ENCODE measurements at places on chromosomes 13 and 19.
A peak's percentile ranks its signal among the peaks of the same experiment; 100 is the strongest.

- no peak overlapping the region for H3K4me3 ChIP-seq
- H3K27ac ChIP-seq = no peak overlapping the region
- DNase-seq = no peak
- no peaks in the 10 kb centered on the region for H3K36me3 ChIP-seq
Measured at GRCh38 chr13:112194167-112194530, 127.2 kb downstream of the SOX1 start.

DNA sequence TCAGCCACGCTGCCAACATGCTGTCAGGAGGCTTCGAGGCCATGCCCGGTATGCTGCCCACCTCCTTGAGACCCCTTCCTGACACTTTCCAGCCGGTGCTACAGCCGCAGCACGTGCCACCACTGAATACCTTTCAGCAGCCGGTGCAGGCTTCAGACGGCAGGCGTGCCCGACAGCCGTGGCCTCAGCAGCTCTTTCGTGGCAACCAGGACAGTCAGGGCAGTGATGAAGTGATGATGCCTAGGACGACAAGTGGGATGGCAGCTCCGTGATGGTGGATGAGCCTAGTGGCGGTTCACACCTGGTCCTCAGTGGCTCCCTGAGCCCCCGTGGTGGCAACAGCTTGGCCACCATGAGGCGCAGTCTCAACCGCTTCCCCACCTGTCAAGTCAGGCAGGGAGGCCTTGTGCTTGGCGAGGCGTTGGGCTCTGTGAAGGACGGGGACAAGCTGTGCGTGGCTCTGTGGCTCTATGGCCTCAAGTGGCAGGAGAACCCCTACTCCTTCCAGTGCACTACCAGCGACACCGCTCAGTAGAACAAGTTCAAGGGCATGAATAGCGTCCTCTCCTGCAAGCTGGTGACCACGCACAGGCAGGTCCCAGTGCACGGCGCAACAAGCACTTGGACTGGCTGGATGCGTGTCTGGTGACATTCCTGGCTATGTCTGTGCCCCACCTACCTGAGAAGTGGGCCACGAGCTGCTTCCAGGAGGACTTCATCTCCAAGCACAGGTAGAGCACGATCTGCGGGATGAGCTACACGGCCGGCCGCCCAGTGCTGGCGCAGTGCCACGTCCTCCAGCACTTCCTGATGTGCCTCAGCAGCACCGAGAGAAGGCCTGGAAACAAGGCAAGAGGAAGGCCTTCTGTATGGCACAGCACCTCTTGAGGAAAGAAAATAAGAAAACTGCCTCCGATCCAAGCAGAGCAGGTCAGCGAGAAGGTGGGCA is 18.2 kb upstream of the ZNF14 start:
- DNase-seq = no peak
- H3K4me3 ChIP-seq = no peak overlapping the region
- H3K27ac ChIP-seq = no peak overlapping the region
- no peaks in the 10 kb centered on the region for H3K36me3 ChIP-seq
- no peaks in the 10 kb centered on the region for H3K4me1 ChIP-seq
- H3K27me3 ChIP-seq = no peaks in the 10 kb centered on the region

- no peak for DNase-seq
- no peak overlapping the region for H3K4me3 ChIP-seq
- H3K36me3 ChIP-seq = no peaks in the 10 kb centered on the region
- H3K27ac ChIP-seq = no peak overlapping the region
- no peaks in the 10 kb centered on the region for H3K4me1 ChIP-seq
Measured at GRCh38 chr13:105847527-105848291, 687.8 kb downstream of the EFNB2 start.

GRCh38 chr19:28685802-28686201 is 527.1 kb downstream of the UQCRFS1 start:
- DNase-seq = no peak
- no peaks in the 10 kb centered on the region for H3K36me3 ChIP-seq
- no peaks in the 10 kb centered on the region for H3K4me1 ChIP-seq
- no peak overlapping the region for H3K4me3 ChIP-seq

- peaks cover 5% of the 10 kb centered on the region for H3K36me3 ChIP-seq
- peak overlapping the region; percentile 80 for H3K27ac ChIP-seq
- no peak overlapping the region for H3K4me3 ChIP-seq
- H3K4me1 ChIP-seq = peaks cover 57% of the 10 kb centered on the region
Measured at GRCh38 chr13:77853703-77854102, 64.9 kb downstream of the EDNRB start.

DNA sequence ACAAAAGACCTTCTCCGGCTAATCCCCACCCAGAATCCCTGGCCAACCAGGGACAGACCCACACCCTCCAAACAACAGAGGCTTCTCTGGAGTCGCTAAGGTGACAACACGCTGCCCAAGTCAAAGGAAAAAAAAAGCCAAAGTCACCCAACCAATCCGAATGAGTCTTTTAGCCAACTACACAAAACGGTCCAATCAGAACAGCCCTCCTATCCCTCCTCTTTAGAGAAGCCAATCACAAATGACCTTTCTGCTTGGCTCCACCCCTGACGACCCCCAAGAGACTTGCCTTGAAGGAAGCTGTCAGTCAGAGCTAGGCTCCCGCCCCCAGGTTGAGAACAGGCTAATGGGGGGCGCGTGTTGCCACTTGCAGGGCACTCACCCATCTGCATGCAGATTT is 6.6 kb upstream of the FBXW9 start:
- peak; percentile 91 for DNase-seq
- H3K4me1 ChIP-seq = peaks cover 10% of the 10 kb centered on the region

- peak overlapping the region; percentile 42 for H3K4me3 ChIP-seq
- H3K4me1 ChIP-seq = no peaks in the 10 kb centered on the region
- H3K27me3 ChIP-seq = peaks cover 9% of the 10 kb centered on the region
- H3K36me3 ChIP-seq = no peaks in the 10 kb centered on the region
Measured at GRCh38 chr19:43532571-43532961, 422 bp upstream of the ZNF575 start.

- no peaks in the 10 kb centered on the region for H3K27me3 ChIP-seq
- H3K36me3 ChIP-seq = no peaks in the 10 kb centered on the region
- peak; percentile 76 for DNase-seq
- H3K27ac ChIP-seq = no peak overlapping the region
Measured at GRCh38 chr19:48271531-48272151, 1.8 kb downstream of the ZNF114 start.

DNA sequence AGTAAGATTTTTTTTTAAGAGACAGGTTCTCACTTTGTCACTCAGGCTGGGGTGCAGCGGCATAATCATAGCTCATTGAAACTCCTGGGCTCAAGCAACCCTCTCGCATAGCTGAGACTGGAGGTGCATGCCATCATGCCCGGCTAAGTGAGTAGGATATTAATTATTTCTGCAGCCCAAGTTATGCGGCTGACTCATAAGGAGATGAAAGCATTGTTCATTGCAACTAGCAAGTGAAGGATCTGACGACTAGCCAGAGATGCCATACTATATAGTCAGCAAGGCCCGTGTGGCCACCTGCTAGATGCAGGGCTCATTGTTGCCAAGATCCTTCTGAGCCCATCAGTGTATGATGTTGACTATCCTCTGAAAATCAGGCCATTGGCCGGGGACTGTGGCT is 45.2 kb downstream of the ABCC4 start:
- H3K4me1 ChIP-seq = no peaks in the 10 kb centered on the region
- H3K27me3 ChIP-seq = no peaks in the 10 kb centered on the region
- H3K36me3 ChIP-seq = no peaks in the 10 kb centered on the region
- H3K4me3 ChIP-seq = no peak overlapping the region
- DNase-seq = no peak
- no peak overlapping the region for H3K27ac ChIP-seq

DNA sequence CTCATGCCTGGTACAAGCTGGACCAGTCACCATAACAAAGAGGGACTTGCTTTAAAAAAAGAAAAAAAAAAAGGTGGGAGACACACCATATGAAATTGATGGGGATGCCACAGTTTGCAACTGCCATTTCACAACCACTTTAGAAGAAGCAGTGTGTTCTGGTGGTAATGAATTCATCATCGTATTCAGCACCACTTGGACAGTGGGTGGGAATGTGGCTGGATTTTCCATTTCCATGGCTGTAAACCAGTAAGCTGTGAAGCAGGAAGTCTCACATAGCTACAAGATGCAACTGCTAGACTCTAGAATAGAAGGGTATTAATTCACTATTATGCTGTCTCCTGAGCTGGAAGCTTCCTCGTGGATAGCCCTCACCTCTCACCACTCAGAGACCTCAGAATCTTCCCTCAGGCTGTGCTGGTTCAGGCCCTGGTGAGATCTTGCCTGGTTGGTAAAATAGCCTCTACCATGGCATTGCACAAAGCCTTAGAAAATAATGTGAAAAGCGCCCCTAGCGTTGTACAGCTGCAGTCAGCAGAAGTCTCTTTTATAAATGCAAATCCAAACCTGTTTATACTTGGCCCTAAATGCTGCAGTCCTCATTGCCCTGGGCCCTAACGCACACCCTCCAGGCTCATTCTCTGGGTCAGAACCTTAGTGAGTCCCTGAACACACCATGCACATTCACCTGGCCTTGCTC is 150.7 kb downstream of the KCTD15 start:
- no peaks in the 10 kb centered on the region for H3K27me3 ChIP-seq
- no peak overlapping the region for H3K4me3 ChIP-seq
- peak; percentile 11 for DNase-seq
- H3K27ac ChIP-seq = no peak overlapping the region

DNA sequence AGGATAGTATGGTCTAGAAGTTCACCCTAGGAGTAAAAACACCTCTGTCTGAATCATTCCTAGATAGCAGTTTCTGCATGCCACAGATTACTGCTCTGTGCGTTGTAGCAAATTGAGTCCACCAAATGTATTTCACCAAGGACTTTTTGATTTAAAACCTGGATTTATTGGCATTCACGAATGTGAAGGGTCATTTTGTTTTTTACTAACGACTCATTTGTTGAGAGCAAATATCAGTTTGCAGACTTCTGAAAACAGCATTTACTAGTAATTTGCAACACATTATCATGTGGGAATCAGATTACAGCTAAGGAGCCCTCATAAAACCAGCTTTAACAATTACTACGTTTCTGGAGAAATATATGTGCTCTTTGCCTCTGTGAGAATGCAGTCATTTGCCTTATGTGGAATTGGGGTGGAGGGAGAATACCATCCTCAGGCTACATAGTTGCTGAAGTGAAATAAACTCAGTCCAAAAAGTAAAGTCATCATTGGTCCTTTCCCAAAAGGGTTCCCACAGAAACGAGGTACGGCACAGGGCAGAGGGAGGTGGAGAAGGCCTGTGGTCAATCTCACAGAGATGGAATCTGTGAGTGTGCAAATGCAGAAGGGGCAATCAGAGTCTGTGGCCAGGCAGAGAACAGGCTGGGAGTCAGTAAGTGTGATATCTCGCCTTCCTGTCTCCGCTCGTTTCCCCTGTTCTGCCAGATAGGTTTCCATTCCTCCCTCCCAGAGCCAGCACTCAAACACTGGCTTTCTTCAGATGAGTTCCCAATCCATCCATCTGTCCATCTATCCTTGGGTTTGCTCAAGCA is 63.1 kb downstream of the DLEU7 start:
- H3K36me3 ChIP-seq = no peaks in the 10 kb centered on the region
- no peaks in the 10 kb centered on the region for H3K4me1 ChIP-seq
- H3K27me3 ChIP-seq = no peaks in the 10 kb centered on the region
- no peak for DNase-seq

- no peaks in the 10 kb centered on the region for H3K36me3 ChIP-seq
- H3K4me1 ChIP-seq = peaks cover 15% of the 10 kb centered on the region
- H3K27me3 ChIP-seq = no peaks in the 10 kb centered on the region
- DNase-seq = no peak
- no peak overlapping the region for H3K4me3 ChIP-seq
Measured at GRCh38 chr19:32104850-32105235, 240.6 kb upstream of the ZNF507 start.

DNA sequence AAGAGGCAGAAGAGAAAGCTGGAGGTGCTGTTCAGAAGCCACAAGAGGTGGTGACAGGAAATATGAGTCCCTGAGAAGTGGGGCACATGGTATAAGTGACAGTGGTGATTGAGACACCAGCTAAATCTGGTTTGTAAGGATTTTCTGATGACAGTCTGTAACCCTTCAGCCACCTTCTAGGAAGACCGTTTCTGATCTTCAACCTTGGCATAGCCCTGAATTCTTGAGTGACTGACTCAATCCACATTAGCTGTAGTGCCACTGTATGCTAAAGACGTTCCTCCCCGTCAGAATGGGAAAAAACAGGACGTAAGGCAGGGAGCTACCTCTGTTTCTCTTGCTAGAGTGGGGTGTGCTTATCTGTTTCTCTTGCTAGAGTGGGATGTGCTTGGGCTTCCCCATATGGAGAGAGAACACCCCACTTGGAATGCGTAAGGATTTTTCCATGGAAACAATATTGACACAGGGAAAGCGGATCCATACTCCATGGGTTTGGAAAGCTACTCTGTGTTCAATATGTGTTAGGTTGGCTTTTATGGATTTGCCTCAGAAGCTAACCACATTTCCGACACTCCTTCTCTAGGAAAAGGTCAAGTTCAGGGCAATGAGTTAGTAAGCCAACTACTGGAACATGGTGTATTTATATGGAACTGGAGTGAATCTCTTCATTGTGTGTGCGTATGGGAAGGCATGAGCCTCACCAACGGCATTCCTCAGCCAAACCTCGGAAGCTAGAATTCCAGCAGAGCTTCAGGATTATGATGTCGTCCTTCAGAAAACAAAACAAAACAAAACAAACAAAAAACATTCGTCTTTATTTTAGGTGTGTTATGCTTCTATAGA is 948.8 kb upstream of the SLC10A2 start:
- H3K27ac ChIP-seq = no peak overlapping the region
- DNase-seq = no peak
- no peaks in the 10 kb centered on the region for H3K36me3 ChIP-seq
- H3K4me1 ChIP-seq = peaks cover 7% of the 10 kb centered on the region
- H3K27me3 ChIP-seq = no peaks in the 10 kb centered on the region

DNA sequence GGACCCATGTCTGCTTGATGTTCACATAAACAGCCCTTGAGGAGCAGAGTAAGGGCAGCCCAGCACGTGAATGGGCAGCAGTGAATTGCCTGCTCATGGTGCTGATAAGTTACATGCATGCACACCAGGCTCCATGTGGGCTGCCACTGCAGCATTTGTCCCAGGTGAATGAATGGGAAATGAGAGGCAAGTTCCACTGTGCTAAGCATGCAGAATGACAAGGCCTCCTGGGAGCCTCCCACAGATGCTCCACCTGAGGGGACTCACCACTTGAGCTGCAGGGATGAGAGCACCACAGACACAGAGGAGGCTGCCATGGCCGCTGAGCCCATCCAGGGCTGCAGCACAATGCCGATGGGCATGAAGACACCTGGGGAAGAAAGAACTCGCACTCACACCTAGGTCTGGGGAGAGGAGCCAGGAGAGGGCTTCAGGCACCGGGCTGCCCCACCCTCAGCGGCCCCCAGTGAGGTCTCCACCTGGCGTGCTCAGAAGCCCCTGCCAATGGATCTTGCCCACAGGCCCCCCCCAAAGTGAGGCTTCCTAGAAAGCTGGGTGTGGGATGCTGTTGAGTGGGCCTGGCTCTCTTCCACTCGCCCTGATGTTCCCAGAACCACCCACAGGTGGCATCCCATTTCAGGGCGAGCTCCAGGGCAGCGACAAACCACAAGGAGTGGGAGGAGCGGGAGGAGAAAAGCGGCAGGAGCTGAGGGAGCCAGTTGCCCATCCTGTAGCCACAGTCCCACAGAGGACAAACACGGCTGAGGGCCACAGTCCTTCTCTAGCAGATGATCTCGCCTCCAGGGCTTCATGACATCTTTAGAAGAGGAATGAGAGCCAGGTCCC is 73.8 kb downstream of the CCDC70 start:
- peak; percentile 61 for DNase-seq
- no peaks in the 10 kb centered on the region for H3K4me1 ChIP-seq
- H3K27ac ChIP-seq = no peak overlapping the region
- no peaks in the 10 kb centered on the region for H3K27me3 ChIP-seq
